ENCODE measurements at places on chromosomes 3 and 15.

GRCh38 chr3:71568207-71568606, 15.3 kb downstream of the FOXP1 start:
- no peaks in the 10 kb centered on the region for H3K27me3 ChIP-seq
- DNase-seq, result no peak
- H3K36me3 ChIP-seq, result no peaks in the 10 kb centered on the region
- H3K4me1 ChIP-seq, result no peaks in the 10 kb centered on the region
- H3K4me3 ChIP-seq, result no peak overlapping the region
- no peak overlapping the region for H3K27ac ChIP-seq

GRCh38 chr3:52059781-52060180, 3.4 kb upstream of the DUSP7 start:
- no peak overlapping the region for H3K27ac ChIP-seq
- H3K4me1 ChIP-seq, result peaks cover 6% of the 10 kb centered on the region
- no peak for DNase-seq
- no peak overlapping the region for H3K4me3 ChIP-seq
- H3K27me3 ChIP-seq, result no peaks in the 10 kb centered on the region

DNA sequence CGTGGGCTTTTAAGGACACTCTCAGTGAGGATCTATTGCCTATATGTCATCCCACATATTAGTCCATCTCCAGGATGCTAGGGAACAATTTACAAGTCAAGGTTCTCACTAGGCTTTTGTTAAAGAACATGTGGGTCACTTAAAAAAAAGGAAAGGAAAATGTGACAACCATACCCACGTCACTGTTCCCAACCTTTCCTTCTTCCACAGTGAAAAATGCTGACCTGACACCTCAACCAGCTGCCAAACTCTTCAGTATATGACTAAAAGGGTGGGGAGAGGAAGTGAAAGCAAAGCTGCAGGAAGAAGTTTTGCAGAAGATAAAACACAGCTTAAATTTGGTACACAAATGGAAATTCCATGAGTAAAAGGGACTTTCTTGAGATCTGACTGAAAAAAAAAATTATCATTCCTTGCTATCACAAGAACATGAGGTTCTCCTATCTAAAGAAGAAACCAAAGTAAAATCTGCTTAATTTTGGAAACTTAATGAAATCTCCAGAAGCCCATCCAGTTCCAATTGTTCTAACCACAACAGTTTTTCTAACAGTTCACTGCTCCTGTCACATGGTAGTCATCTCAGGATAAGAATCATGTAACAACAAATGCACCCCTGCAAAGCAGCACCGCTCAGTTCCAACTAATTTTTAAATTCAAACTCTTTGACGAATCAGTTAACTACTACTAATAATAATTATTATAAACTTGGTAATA, 117.0 kb upstream of the TSPAN3 start:
- peaks cover 6% of the 10 kb centered on the region for H3K4me1 ChIP-seq
- no peak overlapping the region for H3K4me3 ChIP-seq
- H3K27me3 ChIP-seq, result no peaks in the 10 kb centered on the region
- H3K36me3 ChIP-seq, result no peaks in the 10 kb centered on the region

GRCh38 chr3:141255846-141256261, 24.2 kb downstream of the PXYLP1 start:
- H3K36me3 ChIP-seq, result no peaks in the 10 kb centered on the region
- no peak overlapping the region for H3K27ac ChIP-seq
- no peak for DNase-seq
- H3K4me1 ChIP-seq, result no peaks in the 10 kb centered on the region
- no peaks in the 10 kb centered on the region for H3K27me3 ChIP-seq

DNA sequence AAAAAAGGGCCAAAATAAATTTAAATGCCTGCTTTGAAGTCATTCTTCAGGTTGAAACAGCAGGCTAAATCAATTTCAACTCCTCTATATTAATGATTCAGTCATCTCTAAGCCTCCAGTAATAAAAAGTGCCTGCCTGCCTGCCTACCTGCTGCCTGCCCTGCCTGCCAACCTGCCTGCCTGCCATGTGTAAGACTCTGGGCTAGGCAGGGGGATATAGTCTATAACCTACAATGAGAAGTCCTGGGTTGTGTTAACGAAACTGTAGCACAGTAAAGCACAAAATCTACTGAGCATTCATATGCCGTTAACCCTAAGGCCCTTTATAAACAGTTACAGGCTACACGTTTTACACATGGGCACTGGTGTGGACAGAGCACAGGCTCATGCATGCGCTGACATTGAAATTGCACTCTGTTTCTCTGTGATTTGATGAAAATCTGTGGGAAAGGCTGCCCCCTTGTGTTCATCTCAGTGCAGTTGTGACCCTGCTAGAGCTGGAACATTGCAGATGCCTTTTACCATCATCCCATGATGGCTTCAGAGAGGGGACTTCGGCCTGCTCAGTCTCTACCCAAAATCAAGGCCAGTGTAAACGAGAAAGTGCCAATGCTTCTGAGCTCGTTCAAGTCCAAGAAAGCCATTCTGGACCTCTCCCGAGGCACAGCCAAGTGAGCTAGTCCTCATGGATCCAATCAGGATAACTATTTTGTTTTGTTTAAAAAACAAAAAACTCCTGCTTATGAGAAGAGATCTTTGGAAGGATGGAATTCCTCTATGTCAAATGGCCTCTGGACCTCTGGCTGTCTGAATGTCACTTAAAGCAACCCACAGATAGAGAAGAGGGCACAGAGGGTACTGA, 64.6 kb downstream of the EFL1 start:
- no peak overlapping the region for H3K27ac ChIP-seq
- H3K27me3 ChIP-seq, result no peaks in the 10 kb centered on the region
- no peaks in the 10 kb centered on the region for H3K36me3 ChIP-seq
- H3K4me1 ChIP-seq, result no peaks in the 10 kb centered on the region
- peak; percentile 22 for DNase-seq
- no peak overlapping the region for H3K4me3 ChIP-seq

GRCh38 chr15:83873966-83874365, 220.0 kb downstream of the ADAMTSL3 start:
- H3K27ac ChIP-seq, result no peak overlapping the region
- H3K4me3 ChIP-seq, result no peak overlapping the region
- H3K36me3 ChIP-seq, result no peaks in the 10 kb centered on the region
- H3K4me1 ChIP-seq, result no peaks in the 10 kb centered on the region
- no peak for DNase-seq
- no peaks in the 10 kb centered on the region for H3K27me3 ChIP-seq

GRCh38 chr15:31296219-31296645, 30.4 kb upstream of the KLF13 start:
- no peaks in the 10 kb centered on the region for H3K27me3 ChIP-seq
- H3K27ac ChIP-seq, result no peak overlapping the region
- H3K4me3 ChIP-seq, result no peak overlapping the region
- no peaks in the 10 kb centered on the region for H3K36me3 ChIP-seq
- no peaks in the 10 kb centered on the region for H3K4me1 ChIP-seq
- DNase-seq, result no peak

DNA sequence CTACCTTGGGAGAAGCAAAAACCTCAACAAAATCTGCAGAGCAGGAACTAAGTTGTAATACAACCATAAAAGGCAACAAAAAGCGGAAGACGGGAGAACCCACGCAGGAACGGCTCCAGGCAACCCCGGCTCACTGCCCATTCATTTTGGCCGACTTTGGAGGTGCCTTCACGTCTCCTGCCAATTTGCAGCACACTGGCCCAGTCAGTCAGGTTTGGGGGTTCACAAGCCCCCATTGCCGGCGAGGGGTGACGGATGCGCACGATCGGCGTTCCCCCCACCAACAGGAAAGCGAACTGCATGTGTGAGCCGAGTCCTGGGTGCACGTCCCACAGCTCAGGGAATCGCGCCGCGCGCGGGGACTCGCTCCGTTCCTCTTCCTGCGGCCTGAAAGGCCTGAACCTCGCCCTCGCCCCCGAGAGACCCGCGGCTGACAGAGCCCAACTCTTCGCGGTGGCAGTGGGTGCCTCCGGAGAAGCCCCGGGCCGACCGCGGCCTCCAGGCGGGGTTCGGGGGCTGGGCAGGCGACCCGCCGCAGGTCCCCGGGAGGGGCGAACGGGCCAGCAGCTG, 463 bp downstream of the TERC start:
- peak overlapping the region; percentile 94 for H3K27ac ChIP-seq
- H3K36me3 ChIP-seq, result no peaks in the 10 kb centered on the region
- H3K4me3 ChIP-seq, result peak overlapping the region; percentile 93
- H3K27me3 ChIP-seq, result no peaks in the 10 kb centered on the region
- peak; percentile 32 for DNase-seq
- peaks cover 3% of the 10 kb centered on the region for H3K4me1 ChIP-seq

- H3K4me3 ChIP-seq, result no peak overlapping the region
- peaks cover 23% of the 10 kb centered on the region for H3K36me3 ChIP-seq
- no peaks in the 10 kb centered on the region for H3K27me3 ChIP-seq
- no peak for DNase-seq
- H3K4me1 ChIP-seq, result no peaks in the 10 kb centered on the region
- no peak overlapping the region for H3K27ac ChIP-seq
Measured at GRCh38 chr3:123499322-123499721, 50.4 kb upstream of the ADCY5 start.

GRCh38 chr3:33420966-33421365, 19.2 kb downstream of the UBP1 start:
- H3K36me3 ChIP-seq, result peaks cover 45% of the 10 kb centered on the region
- no peak overlapping the region for H3K4me3 ChIP-seq

GRCh38 chr15:32704395-32704981, 13.3 kb upstream of the GREM1 start:
- no peak overlapping the region for H3K27ac ChIP-seq
- no peaks in the 10 kb centered on the region for H3K4me1 ChIP-seq
- no peaks in the 10 kb centered on the region for H3K36me3 ChIP-seq
- no peaks in the 10 kb centered on the region for H3K27me3 ChIP-seq
- no peak overlapping the region for H3K4me3 ChIP-seq
- no peak for DNase-seq

- H3K27ac ChIP-seq, result no peak overlapping the region
- no peaks in the 10 kb centered on the region for H3K27me3 ChIP-seq
- no peaks in the 10 kb centered on the region for H3K36me3 ChIP-seq
- no peak for DNase-seq
- H3K4me1 ChIP-seq, result no peaks in the 10 kb centered on the region
Measured at GRCh38 chr3:32325927-32326326, 65.7 kb upstream of the CMTM7 start.

Measured in effector memory CD4-positive, alpha-beta T cell (primary cell).